ENCODE measurements at places on chromosomes 11 and 22.

- DNase-seq = no peak
These were observed 1.1 kb upstream of the ZC3H12C start for GRCh38 chr11:110092111-110092514.

GRCh38 chr22:36301851-36302250 lies 48.9 kb downstream of the APOL1 start:
- DNase-seq = no peak

DNA sequence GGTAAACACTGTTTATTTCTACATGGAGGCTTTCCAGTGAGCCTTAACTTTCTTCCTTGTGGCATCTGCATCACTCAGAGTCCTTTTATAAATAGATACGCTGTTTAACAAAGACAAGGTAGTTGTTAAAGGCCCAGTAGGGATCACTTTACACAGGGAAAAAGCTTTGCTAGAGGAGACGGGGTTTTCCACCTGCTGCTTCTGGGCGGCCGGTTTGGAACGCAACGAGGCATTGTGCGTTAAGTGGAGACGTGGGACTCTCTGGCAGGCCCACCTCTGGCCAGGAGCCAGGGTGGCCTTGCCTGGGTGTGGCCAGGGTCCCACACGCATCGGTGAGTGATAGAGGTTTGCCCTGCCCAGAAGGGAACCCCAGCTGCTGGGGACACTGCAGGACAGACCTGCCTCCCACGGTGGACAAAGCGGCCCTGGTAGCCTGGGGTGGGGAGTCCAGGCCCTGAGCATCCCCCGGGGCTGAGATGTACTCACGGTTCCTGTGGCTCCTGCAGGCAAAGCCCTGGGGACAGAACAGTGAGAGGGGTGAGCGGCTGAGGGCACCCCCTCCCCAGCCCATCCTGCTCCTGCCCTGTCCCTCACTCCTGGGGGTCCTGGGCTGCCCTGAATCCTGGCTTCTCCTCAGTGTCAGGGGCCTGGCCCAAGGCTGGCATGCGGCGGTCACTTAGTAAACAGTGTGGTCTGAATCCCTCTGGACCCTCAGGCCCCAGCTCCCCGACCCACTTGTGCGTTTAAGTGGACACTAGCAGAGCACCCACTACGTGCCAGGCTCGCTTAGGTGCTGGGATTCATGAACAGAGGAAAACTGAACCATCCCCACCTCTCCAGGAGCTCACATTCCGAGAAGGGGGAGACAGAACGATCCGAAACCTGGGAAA lies 4.2 kb downstream of the IL17REL start:
- DNase-seq = peak; percentile 36

GRCh38 chr22:45268958-45269844 lies 15.5 kb upstream of the UPK3A start:
- DNase-seq = peak; percentile 86

GRCh38 chr11:39365809-39366436 lies 2093.5 kb downstream of the LRRC4C start:
- peak; percentile 11 for DNase-seq

GRCh38 chr22:47036936-47037485 lies 274.6 kb downstream of the TBC1D22A start:
- DNase-seq = no peak

DNA sequence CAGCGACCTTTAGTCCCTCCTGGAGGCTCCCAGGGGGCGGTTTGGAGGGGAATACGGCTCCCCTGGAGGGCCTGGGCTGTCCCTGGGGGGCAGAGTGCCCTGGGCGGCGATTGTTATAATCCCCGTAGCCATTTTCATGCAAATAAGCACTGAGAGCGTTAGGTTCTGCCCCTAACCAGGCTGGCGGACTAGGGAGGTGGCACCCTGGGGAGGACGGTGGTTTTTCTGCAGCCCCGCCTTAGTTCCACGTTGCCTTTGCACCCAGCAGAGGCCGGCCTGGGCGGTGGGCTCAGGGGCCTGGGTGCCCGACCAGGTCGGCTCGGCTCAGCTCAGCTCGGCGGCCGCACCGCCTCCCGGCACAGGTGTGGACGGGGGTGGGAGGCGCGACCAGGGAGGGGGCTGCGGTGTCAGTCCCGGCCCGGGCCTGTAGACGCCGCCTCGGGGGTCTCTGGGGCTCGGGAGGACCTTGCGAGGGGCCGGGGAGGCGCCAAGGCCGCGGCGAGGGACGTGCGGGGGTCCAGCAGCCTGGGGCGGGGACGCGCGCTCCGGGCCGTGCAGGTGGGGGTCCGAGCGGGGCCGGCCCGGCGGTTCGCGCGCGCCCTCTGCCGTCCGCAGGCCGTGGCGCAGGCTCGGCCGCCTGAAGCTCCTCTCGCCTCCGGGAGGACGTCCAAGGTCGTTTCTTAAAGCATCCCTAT lies 2.3 kb upstream of the DUSP8 start:
- DNase-seq = peak; percentile 91

DNA sequence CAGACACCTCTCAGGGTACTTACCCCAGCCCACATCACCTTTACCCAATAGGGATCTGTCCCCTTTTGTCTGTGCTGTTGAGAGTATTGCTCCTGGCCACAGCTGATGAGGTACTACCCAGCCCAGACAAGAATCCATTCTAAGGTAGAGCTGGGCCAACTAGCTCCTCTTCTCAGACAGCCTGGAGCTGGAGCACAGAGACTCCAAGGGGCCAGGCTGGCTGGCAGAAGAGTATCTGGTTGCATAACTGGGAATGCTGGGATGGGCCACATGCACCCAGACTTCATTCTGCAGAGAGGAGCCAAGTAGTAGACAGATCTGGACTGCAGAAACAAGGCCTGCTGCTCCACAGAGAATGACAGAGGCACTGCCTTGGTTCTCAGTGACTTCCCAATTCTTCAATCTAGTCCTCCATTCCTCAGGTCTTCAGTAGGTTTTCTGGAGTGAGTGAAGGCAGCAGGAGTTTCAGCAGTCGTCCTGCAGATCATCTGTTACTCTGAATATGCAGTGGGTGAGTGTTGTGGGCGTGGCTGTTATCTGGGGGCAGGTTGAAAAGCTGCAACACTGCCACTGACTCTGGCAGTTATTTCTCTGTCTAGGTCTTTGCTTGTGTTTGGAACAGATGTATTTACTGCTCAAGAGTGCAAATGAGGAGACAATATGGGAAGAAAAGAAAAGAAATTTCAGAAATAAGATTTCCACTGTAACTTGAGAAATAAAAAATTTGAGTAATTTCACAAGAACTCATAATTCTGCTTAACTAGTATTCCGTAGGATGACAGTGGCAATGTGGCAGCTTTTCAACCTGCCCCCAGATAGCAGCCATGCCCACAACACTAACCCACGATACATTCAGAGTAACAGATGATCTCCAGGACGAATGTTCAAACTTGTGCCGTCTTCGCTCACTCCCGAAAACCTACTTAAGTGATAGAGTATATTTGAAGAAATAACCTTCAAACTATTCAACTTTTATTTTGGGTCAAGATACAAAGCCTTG lies 34.9 kb downstream of the MAPK1 start:
- no peak for DNase-seq

- no peak for DNase-seq
These were observed 36.9 kb downstream of the PTPRJ start for GRCh38 chr11:48017105-48017830.

DNA sequence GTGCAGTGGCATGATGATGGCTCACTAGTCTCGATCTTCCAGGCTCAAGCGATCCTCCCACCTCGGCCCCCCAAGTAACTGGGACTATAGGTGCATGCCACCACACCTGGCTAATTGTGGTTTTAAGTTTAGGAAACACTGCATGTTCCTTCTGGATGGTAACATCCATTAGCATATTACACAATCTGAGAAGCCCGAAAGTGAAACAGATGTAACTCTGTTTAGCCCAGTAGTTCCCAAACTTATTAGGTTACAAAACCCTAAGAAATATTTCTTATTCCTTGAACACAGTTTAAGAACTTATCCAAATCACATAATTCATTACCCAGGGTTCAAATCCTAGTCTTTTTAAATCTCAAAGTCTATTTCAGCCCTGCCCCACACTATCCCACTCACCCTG lies 28.3 kb downstream of the POLDIP3 start:
- DNase-seq = no peak

- no peak for DNase-seq
These were observed 35.7 kb downstream of the WEE1 start for GRCh38 chr11:9609002-9609759.

DNA sequence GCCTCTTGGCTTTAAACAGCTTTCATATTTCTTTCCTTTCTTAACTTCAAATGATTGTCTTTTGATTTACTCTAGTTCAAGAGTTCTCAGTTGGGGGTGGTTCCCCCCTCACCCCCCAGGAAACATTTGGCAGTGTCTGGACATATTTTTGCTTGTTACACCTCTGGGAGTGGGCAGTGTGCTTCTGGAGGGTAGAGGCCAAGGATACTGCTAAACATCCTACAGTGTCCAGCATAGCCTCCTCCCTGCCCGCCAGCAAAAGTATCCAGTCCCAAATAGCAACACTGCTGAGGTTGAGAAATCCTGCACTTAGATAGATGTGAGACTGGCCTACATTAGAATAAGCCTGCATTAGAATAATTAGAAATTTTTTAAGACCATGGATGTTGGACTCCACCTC lies 3.2 kb downstream of the PPP6R3 start:
- no peak for DNase-seq

DNA sequence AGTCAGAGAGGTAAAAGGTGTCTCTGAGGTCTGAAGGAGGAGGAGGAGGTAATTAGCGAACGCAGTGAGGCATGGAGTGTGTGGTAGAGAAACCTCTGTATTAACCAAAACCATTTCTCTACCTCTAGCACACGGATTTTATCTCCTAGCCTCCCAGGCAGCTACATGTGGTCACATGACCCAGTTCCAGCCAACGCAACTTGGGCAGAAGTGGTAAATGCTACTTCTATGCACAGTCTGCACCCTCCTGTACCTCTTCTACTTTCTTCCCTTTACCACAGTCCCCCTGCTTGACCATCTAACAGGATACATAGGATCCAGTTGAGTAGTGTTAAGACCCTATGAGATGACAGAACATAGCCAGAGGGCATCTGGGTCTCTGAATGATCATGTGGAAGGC lies 95.7 kb downstream of the XRRA1 start:
- no peak for DNase-seq

DNA sequence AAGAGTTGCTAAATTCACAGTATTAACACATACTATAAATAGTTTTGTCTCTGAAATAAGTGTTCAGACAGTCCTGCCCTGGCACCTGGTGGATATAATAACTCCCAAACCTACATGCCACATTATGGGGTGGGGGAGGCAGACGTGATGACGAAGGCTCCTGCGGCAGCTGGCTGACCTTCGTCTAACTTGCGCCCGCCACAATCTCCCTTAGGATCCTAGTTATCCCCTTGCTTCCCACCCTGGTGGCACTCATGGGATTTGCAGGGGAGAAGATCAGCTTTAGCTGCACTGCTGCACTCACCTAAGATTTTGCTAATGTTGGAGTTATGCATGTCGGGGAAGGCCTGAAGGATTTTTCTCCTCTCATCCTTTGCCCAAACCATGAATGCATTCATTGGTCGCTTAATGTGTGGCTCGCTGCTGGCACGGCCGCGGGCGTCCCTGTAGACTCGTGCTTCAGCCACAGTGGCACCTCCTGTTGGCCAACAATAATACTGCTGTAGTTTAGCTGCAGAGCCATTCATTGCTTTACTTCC lies 367.6 kb downstream of the SOX6 start:
- DNase-seq = peak; percentile 34

GRCh38 chr11:7572001-7572712 lies 58.4 kb downstream of the PPFIBP2 start:
- DNase-seq = peak; percentile 10

DNA sequence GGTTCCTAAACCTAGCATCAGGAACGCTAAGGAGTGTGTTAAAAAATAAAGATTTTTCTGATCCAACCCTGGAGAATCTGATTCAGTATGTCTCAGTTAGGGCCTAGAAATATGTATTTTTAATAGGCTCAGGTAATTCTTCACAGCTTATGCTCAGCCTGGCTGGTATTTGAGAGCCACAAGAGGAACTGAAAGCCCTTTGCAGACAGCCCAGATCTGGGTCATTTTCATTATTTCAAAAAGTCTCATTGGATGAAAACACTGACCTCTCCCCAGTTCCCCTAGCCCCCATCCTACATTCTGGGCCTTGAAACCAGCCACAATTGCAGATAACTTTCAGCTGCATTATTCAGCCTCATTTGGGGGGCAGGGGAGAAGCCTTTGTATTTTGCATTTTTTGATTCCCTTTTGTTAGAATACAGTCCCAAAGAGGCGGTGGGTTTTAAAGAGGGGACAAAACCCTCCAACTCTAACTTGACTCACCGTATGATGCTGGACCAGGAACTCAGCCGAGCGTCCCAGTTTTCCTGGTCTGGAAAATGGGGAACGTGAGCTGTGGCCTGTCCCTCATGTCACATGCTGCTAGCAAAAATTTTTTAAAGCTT lies 66.0 kb upstream of the LARGE1 start:
- DNase-seq = no peak

DNA sequence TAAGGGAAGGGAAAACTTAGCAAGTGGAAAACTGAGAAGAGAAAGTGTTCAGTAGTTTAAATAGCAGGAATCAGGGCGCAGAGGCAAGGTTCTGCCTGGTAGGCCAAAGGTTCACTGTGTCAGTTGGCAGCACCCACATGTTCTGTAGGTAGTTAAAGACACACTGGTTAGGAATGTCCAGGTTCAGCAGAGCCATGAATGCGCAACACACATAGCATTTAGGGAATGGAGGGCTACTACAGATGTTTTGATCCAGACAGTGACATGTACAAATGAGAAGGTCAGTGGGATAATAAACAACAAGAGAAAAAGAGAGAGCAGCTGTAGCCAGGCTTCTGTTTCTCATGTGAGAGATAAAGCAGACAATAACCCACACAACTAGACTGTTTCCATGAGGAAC lies 56.2 kb upstream of the ARHGAP42 start:
- DNase-seq = no peak

DNA sequence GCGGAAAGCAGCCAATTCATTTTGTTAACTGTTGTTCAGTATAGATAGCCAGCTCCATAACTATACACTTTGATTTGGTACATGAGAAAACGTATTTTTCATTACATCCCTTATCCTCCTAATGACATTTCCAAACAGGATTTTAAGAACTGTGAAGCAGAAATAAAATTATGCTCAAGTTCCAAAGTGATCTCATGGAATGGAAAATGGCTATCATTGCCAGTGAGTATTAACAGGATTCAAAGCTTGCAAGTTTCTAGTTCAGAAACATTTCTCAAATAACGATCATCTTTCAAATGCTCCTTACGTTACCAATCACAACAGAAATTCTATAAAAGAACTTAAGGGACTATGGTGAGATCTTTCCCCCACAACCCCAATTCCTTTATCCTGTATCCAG lies 53.7 kb downstream of the CADM1 start:
- DNase-seq = no peak

DNA sequence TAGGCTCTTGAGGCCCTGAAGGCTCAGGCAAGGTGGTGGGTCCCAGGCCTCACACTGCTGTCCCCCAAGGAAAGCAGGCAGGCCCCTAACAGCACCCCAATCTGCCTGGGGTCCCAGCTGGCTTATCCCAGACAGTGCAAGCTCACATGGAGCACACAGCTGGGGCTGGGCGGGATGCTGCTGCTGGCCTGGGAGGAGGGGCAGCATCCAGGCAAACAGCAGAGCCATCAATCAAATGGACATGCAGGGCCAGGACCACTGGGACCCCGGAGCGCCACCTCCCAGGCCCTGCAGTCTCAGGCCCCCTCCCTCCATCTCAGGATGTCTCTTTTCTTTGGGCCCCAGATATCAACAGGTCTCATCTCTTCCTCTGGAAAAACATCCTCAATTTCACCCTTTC lies 140.3 kb downstream of the BRD1 start:
- no peak for DNase-seq

- no peak for DNase-seq
These were observed 29.0 kb downstream of the FBLN1 start for GRCh38 chr22:45531441-45532234.

- no peak for DNase-seq
These were observed 69.9 kb upstream of the WNT11 start for GRCh38 chr11:76276046-76276780.
